ENCODE measurements at places on chromosomes 1 and 21.

GRCh38 chr1:236400061-236400603, 6.0 kb downstream of the EDARADD start:
- DNase-seq: no peak

GRCh38 chr1:115649964-115650363, 8.2 kb downstream of the VANGL1 start:
- no peak for DNase-seq

DNA sequence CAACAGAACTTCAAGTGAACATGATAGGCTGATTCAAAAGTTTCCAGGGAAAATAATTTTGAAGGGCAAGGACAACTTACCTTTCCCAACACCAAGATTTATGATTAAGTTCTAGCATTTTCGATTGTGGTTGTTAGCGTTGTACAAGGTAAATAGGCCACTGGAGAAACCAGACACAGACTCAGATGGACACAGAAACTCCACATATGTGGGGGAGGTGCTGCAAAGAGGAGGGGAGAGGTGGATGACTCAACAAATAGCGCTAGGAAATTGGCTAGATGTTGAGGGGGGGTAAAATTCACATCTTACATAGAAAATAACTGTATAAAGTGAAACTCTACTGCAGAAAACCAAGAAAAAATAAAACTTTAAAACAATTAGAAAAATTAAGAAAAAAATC, 564.4 kb downstream of the MATN1 start:
- DNase-seq: no peak

DNA sequence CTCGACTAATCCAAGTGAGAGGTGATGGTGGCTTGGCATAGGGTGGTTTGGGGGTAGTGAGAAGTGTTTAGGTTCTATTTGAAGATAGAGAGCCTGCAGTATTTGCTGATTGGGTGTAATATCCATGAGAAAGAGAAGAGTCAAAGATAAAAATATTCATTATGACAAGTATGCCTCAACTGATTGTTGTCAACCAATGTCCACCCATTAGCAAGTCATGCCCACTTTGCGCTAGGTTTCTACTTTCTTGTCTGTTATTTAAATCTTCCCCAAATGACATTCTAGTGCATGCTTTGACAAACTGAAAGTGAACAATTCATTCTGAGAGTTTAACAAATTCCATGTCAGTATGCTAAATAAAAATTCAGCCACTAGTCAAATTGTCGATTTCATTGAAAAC, 3.8 kb upstream of the XCL1 start:
- DNase-seq: no peak

- DNase-seq: no peak
Measured at GRCh38 chr1:201051399-201051798, 27.9 kb upstream of the KIF21B start.

DNA sequence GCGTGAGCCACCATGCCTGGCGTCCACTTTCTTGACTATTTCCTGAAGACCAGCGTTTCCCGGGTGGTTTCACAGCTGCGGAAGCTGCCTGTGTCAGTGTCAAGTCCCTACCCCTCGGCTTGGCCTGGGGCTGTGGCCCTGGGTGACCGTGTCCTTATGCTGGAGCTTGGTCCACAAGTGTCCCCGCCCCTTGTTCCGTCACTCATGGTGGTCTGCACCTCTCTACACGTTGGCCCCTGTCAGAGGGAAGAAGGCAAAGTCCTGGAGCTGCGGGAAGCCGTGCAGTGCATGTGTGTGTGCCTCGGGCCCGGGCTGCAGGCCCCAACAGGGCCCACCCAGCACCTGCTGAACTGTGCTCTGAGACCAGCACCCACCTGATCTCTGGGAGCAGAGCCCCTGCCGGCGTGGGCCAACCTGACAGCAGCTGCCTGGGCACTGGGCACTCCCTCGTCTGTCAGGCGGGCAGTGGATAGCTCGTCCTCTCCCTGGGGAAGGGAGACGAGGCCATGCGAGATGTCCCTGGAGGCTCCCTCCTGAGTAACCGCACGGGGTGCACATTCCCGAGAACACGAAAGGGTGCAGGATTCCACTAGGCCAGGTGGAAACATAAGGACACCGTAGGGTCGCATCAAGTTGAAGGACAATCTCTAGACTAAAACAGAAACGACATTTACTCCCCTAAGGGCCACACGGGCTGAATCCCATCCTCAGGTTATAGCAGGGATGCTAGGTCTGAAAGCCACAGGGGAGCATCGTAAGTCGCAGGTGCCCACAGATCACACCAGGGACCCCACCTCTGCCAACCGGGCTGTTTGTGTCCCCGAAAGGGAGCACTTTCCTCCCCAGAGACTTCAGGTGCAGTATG, 2.4 kb upstream of the C1orf159 start:
- no peak for DNase-seq

- peak; percentile 32 for DNase-seq
Measured at GRCh38 chr1:181038399-181038873, 4.7 kb downstream of the MR1 start.

- DNase-seq: no peak
Measured at GRCh38 chr1:246748867-246749266, 24.7 kb downstream of the SCCPDH start.

All from stimulated activated naive B cell treated with anti-CD40 and anti-IgM and Interleukin-4, amounts not matched to agents 10 μg/mL and 1 μg/mL and 100 μg/mL, for 72 hours (primary cell).